ENCODE measurements at places on chromosomes 7 and 10.

GRCh38 chr10:83995738-83996331 is 143.5 kb upstream of the GHITM start:
- DNase-seq, result no peak

GRCh38 chr7:25802473-25802872 is 349.5 kb upstream of the NFE2L3 start:
- no peak for DNase-seq

DNA sequence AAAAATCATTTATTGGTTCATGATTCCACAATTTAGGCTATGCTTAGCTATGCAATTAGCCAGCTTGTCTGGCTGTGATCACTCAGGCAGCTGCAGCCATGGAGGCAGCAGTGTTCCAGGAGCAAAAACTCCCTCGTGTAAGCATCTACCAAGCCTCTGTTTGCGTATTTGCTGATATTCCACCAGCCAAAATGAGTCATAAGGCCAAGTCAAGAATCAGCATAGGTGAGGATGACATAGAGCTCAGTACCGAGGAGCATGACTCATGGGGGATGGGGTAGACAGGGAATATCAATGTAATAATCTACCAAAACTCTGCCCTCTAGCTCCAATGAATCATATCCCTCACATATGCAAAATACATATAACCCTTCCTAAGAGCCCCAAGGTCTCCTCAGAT is 63.3 kb downstream of the IMMP2L start:
- no peak for DNase-seq

DNA sequence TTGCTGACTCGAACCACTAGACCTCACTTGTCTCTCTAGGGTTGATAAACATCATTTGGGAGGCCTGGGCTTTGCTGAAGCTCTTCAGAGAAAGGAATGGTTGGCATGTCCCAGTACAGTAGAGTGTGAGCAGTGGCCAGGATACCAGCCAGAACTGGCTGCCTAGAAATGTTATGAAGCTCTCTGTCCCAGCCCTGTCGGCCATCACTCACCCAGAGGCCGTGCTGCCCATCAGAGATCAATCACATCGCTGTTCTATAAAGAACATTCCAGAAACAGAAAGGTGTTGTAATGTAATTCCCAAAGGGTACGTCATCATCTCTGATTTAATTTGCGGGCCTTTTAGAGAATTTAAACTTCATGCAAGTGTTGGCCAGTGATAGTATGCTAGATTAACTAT is 111.5 kb downstream of the PRPF18 start:
- DNase-seq, result no peak

GRCh38 chr7:11252011-11252607 is 278.4 kb downstream of the PHF14 start:
- no peak for DNase-seq

- no peak for DNase-seq
Measured at GRCh38 chr7:34281260-34281659, 375.9 kb downstream of the BMPER start.

GRCh38 chr10:101612872-101613271 is 24.8 kb downstream of the DPCD start:
- DNase-seq, result no peak

- no peak for DNase-seq
Measured at GRCh38 chr10:35210961-35211360, 84.3 kb downstream of the CREM start.

DNA sequence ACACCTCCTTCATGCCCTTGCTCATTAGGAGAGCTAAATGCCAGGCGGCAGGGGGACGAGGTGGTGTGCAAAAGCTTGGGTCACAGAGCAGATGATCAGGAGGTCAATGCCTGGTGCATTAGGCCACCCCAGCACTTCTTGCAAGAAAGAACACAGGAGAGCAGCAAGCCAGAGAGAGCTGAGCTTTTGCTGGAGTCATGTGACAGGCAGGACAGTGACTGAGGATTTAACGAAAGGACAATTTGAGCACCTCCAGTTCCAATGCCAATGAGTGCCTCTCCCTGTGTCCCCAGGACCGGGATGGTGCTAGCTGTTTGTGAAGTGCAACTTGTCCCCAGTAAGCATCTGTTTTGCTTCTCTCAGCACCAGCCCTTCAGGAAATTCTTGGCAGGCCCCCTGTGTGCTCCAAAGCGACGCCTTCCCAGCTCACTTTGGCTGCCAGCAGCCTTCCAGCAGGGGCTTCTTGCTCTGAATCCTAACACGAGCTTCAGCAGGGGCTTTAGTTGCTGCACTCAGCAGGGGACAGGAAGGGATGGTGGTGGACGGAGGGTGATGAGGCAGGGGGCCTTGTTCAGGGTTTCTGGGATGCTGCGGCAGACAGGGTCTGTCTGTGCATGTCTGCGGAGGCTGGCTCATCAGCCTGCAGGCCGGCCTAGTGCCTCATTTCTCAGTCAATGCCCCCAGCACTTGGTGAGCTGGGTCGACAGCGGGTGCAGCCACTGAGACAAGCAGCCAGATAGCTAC is 368.1 kb downstream of the RPS24 start:
- DNase-seq, result peak; percentile 47

DNA sequence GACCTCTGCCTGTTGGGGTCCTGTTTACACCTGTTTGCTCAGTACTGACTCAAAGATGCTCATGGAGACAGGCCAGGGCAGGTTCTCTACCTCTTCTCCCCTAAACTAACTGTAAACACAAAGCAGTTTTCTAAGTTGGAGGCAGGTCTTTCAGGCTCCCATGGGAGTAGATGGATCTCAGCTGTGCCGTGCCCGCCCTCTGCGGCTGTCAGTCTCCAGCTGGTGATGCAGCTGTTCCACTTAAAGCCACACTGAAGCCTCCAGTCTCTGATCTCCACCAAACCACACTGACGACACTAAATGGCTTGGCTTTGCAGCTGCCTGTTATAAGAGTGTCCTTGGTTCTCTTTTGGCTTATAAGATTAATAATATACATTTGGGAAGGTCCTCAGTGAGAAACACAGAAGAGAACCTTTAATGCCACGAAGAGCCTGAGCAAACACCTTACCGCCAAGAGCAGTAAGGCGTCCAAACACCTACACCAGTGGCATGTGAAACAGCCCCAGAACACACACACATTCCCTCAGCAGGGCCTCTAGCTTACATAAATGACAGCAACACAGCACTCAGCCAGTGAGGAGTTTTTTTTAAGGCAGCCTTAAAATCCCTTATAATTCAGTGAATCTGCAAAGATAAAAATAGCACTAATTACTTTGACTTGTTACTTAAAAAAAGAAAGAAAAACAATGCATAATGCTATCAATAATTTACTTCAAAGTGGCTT is 60.4 kb upstream of the KCNIP2 start:
- DNase-seq, result no peak

DNA sequence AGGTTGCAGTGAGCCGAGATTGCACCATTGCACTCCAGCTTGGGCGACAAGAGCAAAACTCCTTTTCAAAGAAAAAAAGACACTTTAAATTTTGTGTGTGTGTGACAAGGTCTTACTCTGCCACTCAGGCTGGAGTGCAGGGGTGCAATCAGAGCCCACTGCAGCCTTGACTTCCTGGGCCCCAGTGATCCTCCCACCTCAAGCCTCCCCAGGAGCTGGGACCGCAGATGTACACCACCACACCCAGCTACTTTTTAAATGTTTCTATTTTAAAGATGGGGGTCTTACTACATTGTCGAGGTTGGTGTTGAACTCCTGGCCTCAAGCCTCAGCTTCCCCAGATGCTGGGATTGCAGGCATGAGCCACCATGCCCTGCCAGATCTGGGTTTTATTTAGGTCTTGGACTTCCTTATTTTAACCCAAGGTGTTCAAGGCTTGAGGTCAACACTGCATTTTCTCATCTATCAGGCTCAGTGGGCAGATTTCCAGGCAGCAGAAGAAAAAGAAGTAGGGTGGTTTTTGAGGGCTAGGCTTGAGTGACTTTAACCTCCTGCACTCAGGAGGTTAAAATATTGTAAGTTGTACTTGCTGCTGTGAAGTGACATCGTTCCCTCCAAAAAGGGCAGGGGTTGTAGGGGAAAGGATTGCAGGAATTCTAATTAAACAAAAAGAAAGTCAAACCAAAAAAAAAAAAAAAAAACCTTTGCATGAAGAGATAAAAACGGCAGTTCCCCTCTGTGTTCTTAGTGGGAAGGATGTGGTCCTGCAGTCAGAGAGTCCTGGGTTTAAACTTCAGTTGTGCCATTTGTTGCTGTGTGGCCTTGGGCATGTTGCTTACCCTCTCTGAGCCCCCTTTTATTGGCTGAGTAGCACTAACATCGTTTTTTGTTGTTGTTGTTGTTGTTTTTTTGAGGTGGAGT is 71.5 kb downstream of the CARD11 start:
- no peak for DNase-seq

DNA sequence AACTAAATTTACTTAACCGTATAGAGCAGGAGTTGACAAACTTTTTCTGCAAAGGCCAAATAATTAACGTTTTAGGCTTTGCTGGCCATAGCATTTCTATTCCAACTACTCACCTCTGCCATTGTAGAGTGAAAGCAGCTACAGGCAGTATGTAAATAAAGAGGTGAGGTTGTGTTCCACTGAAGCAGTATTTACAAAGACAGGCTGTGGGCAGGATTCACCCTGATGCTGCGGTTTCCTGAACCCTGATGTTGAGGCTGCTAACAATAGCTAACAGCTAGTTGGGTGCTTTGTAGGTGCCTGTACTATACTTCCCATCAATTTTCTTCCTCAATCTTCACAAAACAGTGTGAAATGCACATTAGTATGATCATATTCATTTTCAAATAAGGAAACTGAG is 47.0 kb upstream of the LAMB1 start:
- no peak for DNase-seq

DNA sequence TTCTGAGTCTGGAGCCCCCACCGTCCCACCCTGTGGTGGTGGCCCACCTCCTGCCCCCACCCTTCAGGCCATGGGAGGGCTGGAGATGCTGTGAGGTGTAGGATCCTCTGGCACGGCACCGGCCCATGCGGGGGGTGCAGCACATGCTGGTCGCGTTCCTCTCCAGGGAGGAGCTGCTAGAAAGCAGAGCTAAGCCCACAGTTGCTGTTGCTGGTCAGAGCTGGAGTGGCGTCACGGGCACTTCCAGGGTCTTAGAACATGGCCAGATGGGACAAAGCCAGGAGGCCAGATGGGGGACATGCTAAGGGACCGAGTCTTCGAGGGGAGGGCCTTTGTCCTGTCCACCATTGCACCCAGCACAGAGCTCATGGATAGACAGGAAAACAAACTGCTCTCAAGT is 21.6 kb downstream of the AGAP3 start:
- no peak for DNase-seq

DNA sequence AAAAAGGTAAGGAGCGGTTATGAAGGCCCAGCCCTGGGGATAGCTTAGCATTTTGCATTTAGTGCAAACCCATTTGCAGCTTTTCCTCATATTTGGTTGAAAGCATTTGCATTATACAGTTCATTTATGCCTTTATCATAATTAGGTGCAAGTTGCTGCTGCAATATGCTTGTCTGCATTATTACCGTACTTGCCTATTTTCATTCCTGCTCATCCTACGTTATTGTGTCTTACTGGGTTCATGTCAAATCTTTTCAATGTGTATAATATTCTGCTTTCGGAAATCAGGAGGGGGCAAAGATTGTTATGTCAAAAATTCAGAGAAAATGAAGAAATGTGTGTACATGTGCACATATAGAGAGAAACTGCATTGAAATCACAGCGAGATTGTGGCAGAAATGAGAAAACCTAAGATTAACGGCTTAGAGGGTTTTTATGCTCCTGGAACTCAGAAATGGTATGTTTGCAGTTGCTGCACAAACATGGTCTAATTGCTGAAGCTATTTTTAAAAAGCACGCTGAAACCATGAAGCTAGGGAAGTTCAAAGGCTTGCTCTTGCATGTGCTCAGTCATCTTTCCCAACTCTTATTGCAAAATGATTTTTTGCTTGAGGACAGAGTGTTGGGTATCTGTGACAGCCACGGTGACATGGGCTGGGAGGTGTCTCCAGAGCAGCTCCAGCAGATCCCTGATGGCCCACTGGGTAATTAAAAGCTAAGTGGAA is 613.2 kb downstream of the SDK1 start:
- DNase-seq, result no peak

- DNase-seq, result no peak
Measured at GRCh38 chr10:72243822-72244437, 27.9 kb upstream of the ASCC1 start.

DNA sequence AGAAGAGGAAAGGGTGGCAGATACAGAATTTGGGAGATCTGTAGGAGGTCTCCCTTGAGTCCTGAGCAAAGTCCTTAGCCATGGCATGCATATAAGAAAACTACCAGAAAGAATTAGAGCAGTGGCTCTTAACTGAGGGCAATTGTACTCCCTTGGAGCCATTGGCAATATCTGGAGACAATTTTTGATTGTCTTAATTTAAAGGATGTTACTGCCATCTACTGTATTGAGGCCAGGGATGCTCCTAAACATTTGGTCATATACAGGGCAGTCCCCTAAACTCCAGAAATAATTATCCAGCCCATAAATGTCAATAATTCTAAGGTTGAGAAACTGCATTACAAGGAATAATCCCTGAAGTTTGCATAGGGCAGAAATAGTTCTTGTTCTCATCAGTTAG is 136.4 kb upstream of the ODAD2 start:
- DNase-seq, result no peak

DNA sequence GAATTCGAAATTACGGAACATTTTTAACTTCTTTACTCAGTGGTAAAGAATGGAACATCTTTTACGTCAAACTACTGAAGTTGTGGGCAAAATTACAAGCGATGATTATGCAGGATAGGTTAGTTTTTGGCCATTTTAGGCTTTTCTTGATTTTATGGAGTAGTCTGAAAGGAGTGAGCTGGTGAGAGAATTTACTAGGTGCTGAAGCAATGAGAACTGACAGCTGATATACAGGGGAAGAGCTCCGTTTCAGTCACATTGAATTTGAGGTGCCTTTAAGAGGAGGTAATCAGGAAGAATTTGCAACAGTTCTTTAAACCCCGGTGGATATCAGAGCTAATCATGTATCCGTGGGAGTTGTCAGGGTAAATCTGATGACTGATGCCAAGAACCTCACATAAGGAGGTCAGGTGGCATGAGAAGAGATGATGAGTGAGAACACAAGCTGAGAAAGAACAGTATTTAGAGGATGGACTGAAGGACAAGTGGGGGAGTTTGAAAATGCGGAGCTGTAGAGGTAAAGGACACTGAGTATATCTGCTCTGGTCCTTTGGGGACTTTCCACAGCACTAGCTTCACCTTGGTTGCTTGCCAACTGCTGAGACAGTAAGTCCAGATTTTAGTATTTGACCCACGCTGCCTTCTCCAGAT is 104.3 kb downstream of the AHR start:
- no peak for DNase-seq
